Activated gamma-delta T cell treated with anti-CD3 and anti-CD28 coated beads, Interleukin-2, amount 50 U/mL, for 16 hours (primary cell): ENCODE measurements at places on chromosomes 7 and 10.

DNA sequence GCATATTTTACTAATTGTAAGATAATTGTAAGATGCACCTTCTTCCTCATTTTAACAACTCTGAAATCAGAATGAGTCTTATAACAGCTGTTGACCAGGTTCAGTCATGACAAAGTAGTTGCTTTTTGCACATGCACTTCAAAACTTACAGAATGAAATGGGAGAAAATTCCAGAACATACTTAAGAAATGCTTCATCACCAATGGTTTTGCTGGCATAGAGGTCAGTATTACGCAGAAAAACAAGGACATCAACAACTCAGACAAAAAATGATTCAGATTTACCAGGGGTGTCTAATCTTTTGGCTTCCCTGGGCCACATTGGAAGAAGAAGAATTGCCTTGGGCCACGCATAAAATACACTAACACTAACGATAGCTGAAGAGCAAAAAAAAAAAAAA, 13.3 kb downstream of the COL28A1 start:
- DNase-seq: no peak

DNA sequence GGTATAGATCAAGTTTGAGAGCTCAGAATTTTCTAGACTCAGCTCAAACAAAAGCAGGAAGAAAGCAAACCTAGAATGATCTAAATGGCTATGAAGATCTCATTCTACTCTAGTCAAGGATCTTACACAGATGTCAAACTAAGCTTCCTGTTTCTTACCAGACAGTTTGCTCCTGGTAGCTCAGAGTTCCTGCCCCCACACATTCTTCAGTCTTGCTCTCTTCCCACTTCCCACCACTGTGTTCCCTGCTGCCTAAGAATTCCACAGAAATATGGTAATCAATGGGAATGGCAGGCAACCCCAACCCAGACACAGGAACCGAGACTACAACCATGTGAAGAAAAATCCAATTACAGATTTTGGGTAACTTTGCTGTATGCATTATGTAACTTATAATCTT, 133.4 kb upstream of the PTN start:
- no peak for DNase-seq

DNA sequence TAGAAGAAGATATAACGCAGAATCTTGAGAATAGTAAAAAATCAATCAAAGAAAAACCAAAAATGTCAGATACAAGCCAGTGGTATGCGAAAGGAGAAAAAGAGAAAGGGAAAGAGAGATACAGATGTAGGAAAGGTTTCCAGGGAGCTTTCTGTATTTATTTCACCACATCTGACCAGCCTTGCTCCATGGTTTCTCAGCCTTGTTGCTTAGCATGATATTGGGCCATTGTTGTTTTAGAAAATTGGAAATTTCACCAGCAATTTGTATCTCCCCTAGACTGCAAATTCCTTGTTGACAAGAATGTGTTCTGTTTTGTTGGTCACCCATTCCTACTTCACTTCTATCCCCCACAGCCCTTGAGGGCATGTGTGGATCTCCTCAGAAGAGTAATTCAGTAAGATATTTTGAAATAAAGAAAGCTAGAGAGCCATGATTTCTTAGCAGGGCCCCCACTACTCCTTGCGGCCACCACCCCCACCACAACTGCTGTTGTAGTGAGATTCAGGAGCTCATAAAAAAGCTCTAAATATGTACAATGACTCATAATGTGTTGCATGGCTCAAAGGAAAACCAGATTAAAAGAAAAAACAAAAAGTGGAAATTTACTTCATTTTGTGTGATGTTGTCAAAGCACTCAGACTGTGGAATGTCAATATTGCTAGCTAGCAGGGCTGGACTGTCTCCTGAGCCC, 138.7 kb downstream of the CHRM2 start:
- no peak for DNase-seq

DNA sequence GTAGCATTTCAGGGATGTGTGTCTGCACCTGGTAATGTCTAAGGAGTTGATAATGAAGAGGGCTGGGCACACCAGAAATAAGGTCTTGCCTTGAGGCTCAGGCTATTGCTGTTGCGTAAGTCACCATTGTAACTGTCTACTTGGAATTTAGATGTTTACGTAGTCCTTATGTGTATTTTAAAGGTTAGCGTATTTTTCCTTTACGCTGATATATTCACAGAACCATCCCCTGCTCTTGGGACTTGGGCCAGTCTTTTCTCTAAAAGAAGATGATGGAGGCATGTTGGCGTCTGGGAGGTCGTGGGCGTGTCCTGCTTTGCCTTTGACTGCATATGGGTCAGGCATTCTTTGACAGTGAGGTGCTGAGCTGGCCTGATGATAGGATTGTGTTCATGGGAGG, 14.7 kb downstream of the WDR37 start:
- no peak for DNase-seq

- no peak for DNase-seq
Measured at GRCh38 chr7:99677013-99677647, 2.7 kb downstream of the CYP3A5 start.

DNA sequence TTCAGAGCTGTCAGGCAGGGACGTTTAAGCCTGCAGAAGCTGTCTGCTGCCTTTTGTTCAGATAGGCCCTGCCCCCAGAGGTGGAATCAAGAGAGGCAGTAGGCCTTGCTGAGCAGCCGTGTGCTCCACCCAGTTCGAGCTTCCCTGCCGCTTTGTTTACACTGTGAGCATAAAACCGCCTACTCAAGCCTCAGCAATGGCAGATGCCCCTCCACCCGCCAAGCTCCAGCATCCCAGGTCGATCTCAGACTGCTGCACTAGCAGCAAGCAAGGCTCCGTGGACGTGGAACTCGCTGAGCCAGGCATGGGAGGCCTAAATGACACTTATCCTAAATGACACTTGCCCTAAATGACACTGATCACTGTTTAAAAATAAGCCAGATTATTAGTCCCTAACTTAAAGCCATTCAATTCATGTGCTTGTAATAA, 6.8 kb upstream of the ASB15 start:
- no peak for DNase-seq

DNA sequence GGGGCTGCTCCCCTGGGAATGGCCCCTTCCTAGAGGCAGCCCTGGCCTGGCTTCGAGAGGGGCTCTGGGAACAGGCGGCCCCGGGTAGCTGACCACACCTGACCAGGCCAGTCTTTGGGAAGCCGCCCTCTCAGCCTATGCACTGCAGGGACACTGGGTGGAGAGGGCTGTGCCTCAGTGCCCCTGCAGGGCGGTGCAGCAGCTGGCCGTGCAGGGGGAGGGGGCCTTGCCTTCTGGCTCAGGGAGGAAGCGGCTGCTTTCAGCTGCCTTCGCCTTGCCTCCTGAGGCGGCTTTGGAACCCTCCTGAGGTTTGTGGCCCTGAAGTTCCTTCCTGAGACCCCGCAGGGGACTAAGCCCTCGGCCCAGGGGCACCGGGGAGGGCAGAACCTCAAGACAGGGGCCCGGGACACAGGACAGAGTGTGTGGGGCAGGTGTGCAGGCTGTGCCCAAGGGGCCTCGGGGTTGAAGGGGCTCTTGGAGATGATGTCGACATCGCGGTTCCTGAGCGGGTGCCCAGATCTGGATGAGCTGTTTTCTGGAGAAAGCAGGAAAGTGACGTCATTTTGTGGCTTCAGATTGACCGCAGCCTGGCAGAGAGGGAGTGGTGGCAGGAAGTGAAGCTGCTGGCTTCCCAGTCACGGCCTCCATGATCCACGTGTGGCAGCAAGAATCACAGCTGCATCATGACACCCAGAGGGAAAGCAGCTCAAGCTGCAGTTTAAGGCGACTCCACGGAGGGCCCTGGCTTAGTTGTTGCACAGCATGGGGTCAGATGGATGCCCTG, 17.7 kb downstream of the ADAM8 start:
- peak; percentile 60 for DNase-seq

GRCh38 chr10:130787243-130787642, 524.3 kb downstream of the TCERG1L start:
- DNase-seq: no peak

DNA sequence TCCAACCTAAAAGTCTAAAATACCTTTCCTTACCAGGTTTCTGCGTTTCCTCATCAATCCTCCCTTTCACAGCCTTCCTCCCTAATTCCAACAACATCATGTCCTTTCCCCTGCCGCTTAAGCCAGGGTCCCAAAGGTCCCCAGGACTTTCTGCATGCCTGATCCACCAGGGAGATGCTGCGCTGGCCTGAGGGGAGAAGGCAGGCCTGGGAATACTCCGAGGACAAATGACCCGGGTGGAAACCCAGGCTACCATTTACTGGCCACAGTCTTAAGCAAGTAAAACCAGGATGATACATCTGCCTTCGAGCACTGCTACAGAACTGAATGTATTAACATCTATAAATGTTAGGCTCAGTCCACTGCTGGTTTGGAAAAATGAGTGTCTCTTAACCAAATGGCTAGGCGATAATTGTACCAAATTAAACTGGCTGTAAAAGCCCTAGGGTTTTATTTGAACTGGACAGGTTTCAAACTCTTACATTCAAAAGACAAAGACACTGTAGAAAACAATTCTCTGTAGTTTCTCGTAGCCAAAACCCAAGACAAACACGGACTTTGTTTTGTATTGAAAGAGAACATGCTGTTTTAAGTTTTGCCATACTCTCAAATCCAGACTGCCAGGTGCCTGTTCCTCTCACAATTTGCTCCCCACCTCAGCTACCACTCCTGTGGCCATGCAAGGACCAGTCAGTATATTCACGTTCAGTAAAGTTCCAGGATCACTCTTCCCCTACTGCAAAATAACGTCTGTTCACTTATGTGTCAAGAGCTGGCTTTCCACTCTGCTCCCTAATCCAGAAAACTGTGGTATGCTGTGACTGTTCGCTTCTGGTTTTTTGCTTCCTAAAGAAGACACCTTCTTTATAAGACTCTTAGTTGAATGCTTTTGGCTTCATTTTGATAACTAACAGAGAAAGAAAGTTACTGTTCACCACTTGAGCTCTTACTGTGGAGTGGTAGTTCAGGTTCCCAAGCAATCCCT, 145.7 kb downstream of the RNF216 start:
- no peak for DNase-seq

- no peak for DNase-seq
Measured at GRCh38 chr7:138626846-138627245, 74.3 kb downstream of the SVOPL start.

DNA sequence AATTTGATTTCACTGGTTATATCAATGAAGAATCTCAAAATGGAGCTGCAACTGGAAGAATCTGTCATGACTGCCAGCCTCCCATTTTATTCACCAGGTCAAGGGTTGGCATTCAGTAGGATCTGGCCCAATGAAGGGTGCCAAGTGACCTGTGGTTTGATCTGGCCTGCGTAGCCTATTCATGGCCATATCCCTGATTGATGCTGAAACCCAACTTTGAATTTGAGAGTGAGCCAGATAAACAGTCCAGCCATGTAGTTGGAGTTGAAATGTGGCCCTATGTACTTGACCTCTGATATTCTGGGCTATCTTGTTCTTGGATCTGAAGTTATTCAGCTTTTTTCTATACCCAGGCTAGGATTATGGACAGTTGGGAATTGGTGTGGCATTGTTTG, 1.5 kb downstream of the MKLN1 start:
- DNase-seq: no peak

- no peak for DNase-seq
Measured at GRCh38 chr7:32155712-32156111, 85.5 kb upstream of the PDE1C start.

GRCh38 chr10:12130237-12130872, 878 bp downstream of the SEC61A2 start:
- DNase-seq: peak; percentile 13

DNA sequence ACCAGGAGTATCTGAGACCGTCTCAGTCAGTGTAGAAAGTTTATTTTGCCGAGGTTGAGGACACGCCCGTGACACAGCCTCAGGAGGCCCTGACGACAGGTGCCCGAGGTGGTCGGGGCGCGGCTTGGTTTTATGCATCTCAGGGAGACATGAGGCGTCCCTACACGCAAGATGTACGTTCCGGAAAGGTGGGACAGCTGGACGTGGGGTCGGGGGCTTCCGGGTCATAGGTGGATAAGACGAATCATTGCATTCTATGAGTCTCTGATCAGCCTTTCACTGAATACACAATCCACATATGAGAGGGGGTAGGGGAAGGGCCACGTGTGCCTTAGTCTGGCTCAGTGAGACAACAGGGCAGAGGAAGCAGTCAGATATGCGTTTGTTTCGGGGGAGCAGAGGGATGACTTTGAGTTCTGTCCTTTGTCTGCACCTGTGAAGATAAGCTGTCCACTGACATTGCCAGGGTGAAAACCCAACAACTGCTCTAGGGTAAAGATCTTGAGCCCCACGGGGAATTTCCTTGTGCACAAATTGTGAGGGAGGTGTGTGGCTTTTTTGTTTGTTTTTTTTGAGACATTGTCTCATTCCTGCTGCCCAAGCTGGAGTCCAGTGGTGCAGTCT, 66.2 kb downstream of the DNAJB6 start:
- DNase-seq: no peak

GRCh38 chr10:42419789-42420188, 218.6 kb downstream of the ZNF33B start:
- DNase-seq: no peak

GRCh38 chr7:27923642-27923980, 183.6 kb downstream of the TAX1BP1 start:
- no peak for DNase-seq

- no peak for DNase-seq
Measured at GRCh38 chr10:103854265-103854685, 1.1 kb downstream of the SH3PXD2A start.
